ENCODE measurements at places on chromosomes 3 and 15.
A peak's percentile ranks its signal among the peaks of the same experiment; 100 is the strongest.

GRCh38 chr3:32301426-32301825, 62.9 kb downstream of the CMTM8 start:
- DNase-seq: no peak

DNA sequence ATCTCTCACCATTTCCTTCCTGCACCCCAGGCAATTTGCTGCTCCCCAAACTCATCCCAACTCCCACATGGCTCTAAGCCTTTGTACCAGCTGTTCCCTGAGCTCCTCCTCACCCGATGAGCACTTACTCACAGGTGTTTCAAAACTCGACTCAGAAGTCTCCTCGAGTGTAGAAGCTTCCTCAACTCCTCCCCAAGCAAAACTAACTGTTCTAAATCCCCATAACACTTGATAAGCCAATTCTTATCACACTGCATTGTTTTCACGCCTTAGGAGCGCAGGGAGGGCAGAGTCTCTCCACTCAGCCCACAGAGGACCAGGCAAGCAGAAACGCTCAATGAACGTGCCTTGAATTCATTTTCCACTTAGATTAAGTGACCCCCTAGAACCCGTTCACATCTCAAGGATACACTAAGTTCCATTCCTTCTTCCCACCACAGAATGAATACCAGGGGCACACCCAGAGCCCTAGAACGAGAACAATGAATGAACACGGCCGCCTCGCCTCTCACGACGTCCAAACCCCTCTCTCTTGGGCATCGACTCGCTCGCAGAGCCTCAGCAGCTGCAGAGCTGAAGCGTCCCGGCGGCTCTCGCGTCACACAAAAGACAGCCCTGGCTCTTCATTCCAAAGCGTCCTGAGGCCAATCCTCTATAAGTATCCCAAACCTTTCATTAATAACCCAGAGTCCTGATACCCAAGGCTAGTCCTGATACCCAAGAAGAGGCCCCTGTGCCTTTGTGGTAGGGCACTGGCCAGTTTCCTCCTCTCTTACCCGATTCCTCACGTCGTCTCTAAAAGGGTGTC, 1.1 kb downstream of the RAF1 start:
- DNase-seq: peak; percentile 8

- DNase-seq: no peak
Measured at GRCh38 chr15:81751256-81751655, 294.6 kb downstream of the MEX3B start.

- no peak for DNase-seq
Measured at GRCh38 chr15:55574096-55574495, 14.0 kb downstream of the PYGO1 start.

DNA sequence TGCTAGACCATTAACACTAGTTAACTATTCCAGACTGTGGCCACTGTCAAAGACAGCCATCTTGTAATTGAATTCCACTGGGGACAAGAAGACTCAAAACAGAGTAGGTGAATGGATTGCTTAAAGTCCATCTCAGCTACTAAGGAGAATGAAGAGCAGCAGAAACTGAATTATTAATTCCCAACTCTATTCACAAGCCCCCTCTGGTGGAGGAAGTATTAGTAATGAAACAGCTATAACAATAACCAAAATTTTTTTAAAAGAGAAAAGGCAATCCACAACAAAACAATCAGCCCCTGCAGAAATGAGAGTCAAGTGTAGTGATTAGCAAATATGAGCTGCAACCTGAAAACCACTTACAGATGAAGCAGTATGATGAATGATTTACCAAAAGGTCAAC, 302.8 kb downstream of the FHIT start:
- no peak for DNase-seq

DNA sequence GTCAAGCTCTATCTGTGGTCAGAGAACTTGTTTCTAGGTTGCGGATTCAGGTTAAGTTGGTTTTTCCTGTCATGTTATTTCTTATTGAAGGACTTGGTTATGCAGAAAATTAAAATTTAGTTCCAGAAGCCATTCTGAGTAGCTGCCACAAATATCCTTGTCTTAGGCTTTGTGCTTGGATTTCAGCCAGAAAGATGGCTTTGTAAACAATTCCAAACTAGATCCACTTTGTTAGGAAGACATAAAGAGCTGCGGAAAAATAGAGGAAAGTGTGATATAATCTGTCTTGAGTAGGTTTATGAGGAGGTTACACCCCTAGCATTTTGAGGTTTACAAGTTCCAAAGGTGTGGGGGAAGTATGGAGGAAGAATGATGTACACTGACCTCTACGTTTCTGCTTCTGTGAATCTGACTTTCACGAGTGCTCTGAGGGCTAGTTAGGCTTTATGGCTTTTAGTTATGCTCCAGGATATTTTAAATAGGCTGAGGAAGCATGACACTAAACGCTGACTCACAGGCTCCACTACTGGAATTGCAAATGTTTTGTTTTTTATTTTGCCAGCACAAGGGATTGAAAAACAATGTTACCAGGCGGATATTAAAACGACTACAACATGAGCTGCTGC, 46.3 kb upstream of the UTS2B start:
- no peak for DNase-seq

DNA sequence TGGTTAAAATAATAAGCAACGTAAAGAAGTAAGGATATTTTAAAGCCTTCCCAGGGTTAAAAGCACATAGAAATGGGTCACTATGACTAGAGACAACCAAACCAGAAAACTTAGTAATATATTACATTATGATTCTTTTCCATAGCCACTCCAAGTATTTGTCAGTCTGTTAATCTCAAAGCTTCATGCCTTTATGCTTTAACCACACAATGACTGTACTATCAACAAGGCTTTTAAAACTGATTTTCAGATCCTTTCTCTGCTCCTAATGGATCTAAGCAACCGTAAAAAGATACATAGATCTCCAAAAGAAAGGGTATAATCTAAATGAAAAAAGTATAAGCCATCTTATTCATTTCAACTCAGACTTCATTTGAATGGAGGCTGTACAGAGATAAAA, 14.4 kb downstream of the SECISBP2L start:
- no peak for DNase-seq

GRCh38 chr3:178270838-178271237, 265.4 kb upstream of the KCNMB2 start:
- no peak for DNase-seq

- peak; percentile 30 for DNase-seq
Measured at GRCh38 chr3:187802928-187803259, 57.6 kb upstream of the BCL6 start.

DNA sequence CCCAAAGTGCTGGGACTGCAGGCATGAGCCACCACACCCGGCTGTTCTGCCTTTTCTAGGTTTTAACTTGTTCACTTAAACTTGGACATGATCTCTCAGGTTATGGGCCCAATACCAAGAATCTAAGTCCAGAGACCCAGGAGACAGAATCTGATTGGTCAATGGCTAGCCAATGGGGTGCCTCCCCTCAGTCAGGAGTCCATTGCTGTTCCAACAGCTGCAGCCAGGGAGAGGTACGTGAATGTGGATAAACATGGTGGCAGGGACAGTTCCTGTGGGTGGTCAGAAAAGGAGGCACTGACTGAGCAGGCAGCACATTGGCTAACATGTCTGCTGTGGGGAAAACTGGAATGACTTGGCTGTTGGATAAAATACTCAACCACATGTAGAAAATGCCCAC, 140.3 kb downstream of the RPLP1 start:
- DNase-seq: no peak

DNA sequence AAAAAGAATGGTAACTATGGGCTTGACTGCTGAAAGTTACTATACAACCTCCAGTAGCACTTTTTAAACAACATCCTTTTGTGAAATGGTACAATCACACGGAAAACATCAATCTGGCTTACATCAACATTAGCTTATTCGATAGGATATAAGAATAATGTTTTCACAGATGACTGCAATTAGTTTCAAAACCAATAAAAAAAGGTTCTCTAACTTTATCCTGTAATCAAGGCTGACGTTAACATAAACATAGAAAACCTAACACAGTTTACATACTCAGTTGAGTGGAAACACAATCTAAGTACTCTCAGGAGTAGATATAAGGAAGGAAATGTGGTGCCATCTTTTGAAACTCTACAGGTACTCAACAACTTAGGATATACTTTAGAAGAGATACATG, 102.2 kb downstream of the DLG1 start:
- no peak for DNase-seq

- DNase-seq: no peak
Measured at GRCh38 chr3:170778240-170779217, 91.5 kb downstream of the RPL22L1 start.

DNA sequence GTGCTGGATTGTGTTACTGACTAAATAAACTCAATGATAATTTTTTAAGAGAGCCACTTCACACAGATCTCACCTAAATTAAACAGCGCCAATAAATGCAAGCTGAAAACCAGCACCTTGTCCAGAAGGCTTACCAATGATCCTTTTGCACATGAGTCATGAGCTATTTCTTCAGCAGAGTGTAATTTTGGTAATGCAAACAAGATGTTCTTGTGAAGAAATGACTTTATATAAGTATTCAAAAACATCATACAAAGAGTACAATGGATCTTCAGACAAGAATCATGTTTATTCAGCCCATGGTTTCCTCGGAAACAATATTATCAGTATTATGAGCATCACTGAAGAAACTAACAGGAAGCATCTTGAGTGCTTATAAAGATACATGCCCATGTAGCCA, 263.8 kb upstream of the UBE2E2 start:
- DNase-seq: no peak

- no peak for DNase-seq
Measured at GRCh38 chr3:24270204-24270691, 224.4 kb downstream of the THRB start.

GRCh38 chr15:89785064-89785773, 9.1 kb downstream of the MESP2 start:
- DNase-seq: no peak

GRCh38 chr15:96774216-96774615, 443.7 kb downstream of the NR2F2 start:
- DNase-seq: no peak

- DNase-seq: no peak
Measured at GRCh38 chr3:193693774-193694173, 100.8 kb downstream of the OPA1 start.

- DNase-seq: no peak
Measured at GRCh38 chr3:24907106-24907505, 412.5 kb upstream of the THRB start.

GRCh38 chr3:157117875-157118654, 41.9 kb downstream of the CCNL1 start:
- DNase-seq: no peak

DNA sequence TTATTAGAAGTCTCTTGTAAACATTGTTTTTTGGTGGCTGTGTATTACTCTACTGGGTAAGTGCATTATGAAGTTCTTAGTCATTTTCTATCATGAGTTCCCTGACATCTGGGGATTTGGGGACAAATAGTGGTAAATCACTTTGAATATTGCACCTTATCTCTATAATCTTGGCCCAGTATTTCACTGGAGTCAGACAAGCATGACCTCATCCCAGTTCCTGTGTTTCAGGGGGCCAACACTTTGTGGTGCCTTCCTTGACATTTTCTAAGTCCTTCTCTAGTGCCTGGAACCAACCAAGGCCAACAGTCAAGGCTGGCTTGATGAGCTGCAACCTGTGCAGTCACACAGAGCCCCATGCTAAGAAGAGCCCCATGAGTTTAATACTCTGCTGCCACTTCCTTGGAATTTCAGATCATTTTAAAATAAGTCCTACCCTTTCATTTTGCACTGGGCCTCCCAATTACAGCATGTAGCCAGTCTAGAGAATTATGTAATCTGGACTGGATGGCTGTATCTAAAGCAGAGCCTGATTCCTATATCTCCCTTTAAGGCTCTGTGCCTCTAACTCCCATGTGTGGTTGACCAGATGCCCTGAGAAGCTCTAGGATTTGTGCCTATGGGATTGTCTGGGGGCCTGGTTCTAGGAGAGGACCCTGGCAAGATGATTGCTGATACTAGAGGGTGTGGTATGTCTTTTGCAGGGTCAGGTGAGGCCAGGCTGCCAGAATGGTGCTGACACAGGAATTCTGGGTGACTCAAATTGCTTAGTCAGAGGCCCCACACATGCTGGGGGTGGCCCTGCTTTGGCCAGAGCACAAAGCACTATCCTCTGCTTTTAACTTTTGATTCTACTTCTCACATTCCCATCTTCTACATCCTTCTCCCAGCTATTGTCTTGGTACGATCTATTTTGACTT, 319.6 kb upstream of the TBC1D5 start:
- no peak for DNase-seq

- no peak for DNase-seq
Measured at GRCh38 chr15:73403171-73403570, 34.4 kb upstream of the HCN4 start.

- DNase-seq: no peak
Measured at GRCh38 chr3:130789782-130790322, 43.2 kb upstream of the PIK3R4 start.

DNA sequence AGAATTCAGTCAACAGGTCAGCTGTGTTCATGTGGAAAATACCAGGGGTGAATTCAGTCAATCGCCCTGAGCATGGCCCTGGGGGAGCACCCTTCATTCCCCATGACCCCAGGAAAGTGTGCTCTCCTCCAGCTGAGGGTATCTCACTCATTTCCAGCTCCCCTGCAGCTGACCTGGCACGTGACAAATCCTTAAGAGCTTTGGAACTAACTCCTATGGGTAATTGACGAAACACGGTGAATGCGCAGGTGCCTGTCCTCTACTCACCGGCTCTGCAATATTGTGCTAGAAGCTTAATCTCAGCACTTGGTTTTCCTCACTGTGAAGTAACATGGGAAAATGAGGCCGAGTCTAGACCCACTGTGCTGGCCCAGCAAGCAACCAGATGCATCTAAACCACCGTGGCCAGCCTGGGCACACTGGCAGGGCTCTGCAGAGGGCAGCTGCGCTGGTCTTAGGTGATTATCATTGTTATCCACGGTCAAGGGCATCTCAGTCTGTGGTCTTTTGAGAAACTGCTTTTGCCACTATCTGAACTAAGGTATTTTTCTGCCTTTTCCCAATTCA, 63.1 kb downstream of the SPSB4 start:
- no peak for DNase-seq

DNA sequence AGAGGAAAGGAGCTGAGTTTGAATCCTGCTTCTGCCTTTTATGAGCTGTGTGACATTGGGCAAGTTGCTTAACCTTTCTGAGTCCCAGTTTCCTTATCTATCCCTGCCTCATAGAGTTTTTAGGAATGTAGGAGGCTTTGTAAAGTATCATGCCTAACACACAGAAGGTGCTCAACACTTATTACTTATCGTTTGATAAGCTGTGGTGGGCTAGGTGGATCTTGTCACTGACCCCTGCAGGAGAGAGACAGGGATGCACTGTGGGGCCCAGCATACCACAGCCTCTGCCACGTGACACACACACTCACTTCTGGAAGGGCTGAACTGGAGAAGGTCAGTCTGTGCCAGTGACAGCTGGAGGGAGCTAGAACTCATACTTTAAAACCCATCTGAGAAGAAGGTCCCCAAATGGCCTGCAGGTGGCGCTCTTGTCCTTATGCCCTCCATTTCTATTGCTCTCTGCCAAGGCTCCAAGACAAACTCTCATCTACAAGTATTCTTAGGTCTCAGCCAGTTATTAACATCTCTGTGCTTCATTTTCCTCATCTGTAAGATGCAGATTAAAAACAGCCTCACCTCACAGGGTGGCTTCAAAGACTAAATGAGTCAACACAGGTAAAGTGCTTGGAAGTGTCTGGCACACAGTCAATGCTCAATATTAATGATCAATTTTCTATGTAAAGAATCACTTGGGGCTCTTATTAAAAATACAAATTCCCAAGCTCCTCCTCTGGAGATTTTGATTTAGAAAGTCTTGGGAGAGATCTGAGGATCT, 57.5 kb upstream of the HACD2 start:
- peak; percentile 18 for DNase-seq

GRCh38 chr3:48157950-48158376, 30.3 kb downstream of the CDC25A start:
- peak; percentile 9 for DNase-seq
